ENCODE measurements at places on chromosomes 5 and 9.

- DNase-seq, result no peak
These were observed 13.9 kb upstream of the QSOX2 start for GRCh38 chr9:136259517-136259813.

GRCh38 chr9:35856882-35857281, 13.3 kb downstream of the OR13J1 start:
- no peak for DNase-seq

GRCh38 chr9:124365036-124365435, 50.2 kb downstream of the PSMB7 start:
- no peak for DNase-seq

DNA sequence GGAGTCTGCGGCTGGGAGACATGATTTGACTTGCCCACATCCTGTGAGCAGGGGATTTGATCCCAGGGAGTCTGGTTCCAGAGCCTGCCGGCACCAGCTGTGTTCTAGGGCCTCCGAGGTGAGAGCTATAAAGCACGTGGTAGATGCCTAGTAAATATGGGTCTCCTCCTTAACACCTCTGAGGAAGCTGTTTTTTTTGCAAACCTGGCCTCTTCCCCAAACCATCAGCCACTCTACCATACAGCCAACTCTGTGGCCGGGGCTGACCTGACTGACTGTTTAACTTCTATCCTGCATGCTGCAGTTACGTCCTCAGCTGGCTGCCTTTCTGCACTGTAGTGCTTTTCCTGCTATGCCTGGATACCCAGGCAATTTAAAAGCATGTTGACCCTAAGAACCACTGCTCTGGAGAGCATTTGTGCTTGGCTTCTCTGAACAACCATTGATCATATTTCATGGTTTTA, 220.5 kb downstream of the SLIT3 start:
- no peak for DNase-seq
